Inflammatory macrophage (primary cell): ENCODE measurements at places on chromosomes 4 and X.

DNA sequence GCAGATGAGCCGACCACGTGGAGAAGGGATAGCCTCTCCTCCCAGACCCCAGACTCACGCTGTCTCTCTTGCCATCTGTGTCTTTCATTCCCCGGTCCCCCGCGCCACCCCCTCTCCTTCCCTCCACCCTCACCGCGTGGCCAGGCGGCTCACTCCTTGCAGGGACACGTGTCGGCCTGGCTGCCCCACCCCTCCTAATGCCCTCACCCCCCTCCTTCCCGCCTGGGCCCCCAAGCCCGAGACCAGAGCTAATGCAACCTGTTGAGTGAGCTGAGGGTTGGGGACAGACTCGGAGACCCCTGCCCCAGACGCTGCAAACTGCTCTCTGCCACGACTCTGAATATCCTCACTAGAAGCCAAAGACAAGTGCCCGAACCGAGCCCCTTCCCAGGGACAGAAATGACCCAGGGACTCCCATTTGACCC, 1.8 kb downstream of the SLC38A5 start:
- DNase-seq: no peak

- DNase-seq: no peak
These were observed 82.8 kb upstream of the VEGFC start for GRCh38 chr4:176875446-176875930.

GRCh38 chr4:94798808-94799207, 41.1 kb downstream of the BMPR1B start:
- no peak for DNase-seq

DNA sequence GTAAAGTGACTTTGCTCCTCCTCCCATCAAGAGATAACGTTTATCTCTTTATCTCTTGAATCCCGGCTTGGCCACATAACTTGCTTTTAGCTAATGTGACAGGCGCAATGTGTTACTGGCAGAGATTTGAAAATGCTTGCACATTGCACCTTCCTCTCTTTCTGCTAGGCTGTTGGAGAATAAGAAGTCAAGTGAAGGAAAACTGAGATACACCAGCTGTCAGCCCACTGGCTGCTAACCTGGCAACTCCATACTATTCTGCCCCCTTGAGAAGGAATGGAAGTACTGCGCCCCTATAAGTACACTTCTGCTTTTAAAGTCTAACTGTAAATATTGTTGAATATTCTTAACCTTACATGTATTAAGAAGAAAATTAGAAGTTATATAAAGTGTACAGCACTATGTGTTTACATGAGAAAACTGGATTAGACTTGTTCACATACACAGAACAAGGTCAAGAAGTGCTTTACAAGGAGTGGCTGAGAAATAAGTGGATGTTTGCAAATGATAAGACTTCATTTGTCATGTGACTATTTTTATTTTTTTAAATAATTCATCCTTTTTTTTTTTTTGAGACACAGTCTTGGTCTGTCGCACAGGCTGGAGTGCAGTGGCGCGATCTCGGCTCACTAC, 424.5 kb upstream of the CTSO start:
- peak; percentile 64 for DNase-seq
